Activated T-cell treated with anti-CD3 and anti-CD28 coated beads, Interleukin-2, amount 50 U/mL, for 48 hours (primary cell): ENCODE measurements at places on chromosomes 2 and 18.
A peak's percentile ranks its signal among the peaks of the same experiment; 100 is the strongest.

DNA sequence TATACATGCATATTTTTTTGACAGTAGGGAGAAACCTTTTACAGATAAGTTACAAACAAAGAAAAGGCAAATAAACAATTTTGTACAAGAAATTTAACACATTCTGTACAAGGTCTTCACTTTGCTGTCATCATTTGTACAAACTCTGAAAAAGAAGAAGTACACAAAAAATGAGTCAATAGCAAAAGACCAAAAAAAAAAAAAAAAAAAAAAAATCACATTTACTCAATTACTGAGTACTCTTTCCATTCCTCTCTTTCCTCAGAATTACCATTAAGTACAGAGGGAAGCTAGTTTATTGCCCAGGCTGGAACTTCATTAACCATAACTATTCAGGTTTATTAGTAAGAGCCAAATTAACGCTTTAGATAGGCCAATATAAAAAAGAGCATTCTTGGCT, 5.6 kb upstream of the STPG4 start:
- no peak for DNase-seq

- no peak for DNase-seq
Observed at GRCh38 chr2:70460333-70460732, 93.3 kb downstream of the TGFA start.

GRCh38 chr2:24973812-24974211, 2.1 kb upstream of the DNAJC27 start:
- no peak for DNase-seq

DNA sequence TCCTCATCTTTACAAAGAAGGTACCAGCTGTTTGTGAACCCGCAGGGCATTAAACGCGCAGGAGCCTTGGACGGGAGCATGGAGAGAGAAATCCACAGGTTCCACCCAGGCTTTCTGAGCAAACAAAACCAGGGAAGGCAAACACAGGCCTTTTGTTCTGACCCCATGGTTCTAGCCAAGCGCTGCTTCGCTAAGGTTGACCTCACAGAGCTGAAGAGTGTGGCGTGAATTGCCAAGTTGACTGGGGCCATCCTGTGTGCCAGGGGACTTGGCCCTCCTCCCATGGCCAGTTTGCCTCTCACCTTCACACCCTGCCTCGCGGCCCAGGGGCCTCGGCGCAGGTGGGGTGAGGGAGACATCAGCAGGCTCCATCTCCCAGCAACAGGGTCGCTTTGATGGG, 74.1 kb downstream of the VAPA start:
- DNase-seq: no peak

DNA sequence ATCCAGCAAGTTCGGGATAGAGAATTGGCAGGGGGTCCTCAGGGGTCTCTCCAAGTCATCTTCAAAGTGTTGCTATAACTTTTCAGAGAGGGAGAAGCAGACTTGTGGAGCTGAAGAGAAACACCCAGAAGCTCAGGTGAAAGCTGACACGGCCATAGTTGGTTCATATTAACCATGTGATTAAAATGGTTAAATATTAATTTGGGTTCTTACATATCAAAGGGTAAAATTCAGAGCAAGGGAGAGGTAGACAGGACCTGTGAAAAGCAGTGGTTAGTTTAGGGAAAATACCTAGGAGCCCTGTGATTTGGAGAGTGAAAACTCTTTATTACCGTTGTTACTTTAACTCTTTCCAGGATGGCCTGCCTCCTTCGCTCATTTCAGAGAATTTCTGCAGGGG, at the start of gene UGT1A6:
UGT1A6 (plus strand) TSS at position 243 of the 400 bp plus-strand sequence; CDS start at position 358, 115 bp downstream.
- DNase-seq: no peak

DNA sequence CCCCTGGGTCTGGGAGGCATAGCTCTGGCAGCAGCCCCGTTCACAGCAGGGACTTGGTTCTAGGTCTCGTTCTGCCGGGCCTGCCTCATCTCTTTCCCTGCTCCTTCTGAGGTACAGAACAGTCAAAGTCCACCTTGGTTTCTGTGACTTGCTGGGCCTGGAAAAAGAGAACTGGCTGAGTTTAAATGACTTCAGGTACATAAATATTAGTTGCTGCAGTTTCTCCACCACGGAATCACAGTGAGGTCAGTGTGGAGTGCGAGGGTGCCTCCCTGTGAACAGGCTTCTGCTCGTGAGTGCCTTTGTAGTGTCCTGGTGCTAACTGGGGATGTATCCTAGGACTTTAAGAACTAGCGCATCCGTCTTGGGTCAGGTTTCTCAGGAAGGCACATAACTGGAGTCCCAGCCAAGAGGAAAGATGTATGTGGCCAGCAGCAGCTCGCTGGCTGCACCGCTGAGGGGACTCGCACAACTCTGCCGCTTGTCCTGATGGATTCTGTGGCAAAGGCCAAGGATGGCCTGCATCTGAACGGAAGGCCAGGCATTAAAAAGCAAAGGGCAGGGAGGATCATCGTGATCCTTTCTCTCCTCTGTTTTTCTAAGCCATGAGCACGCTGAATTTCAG, 188.6 kb downstream of the SH3RF3 start:
- no peak for DNase-seq

- DNase-seq: no peak
Observed at GRCh38 chr2:142582317-142582716, 295.1 kb upstream of the KYNU start.

DNA sequence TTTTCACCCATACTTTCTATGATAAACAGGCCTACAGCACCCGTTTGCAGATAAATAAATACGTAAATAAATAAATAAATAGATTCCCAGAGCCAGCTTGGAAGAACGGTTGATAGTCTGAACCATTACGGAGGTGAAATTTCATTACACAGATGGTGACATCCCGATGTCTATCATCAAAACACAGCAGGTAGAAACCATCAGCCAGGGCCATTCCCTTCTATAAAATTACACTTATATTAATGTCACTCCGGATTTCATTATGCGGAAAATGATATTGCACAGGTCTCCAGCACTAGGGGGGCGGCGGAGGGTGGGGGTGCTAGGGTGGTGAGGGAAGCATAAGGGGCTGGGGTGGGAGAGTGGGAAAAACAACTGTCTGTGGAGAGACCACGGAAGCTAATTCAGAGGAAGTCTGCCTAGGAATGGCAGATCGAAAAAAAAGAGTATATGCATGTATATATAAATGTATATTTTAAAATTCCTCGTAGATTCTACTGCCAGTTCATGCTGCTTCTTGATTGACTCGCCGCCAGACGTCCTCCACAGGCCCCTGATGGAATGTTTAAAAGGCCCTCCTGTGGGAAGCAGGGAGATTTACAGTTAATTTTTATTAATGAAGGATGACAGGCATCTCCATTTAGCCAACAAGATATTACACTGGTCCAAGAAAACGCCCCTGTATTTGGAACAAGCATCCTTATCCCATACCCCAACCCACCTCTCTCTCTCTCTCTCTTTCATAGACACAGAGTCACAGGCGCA, 1906.0 kb upstream of the PIK3C3 start:
- no peak for DNase-seq

- DNase-seq: no peak
Observed at GRCh38 chr2:59297816-59298215, 1056.7 kb upstream of the FANCL start.

DNA sequence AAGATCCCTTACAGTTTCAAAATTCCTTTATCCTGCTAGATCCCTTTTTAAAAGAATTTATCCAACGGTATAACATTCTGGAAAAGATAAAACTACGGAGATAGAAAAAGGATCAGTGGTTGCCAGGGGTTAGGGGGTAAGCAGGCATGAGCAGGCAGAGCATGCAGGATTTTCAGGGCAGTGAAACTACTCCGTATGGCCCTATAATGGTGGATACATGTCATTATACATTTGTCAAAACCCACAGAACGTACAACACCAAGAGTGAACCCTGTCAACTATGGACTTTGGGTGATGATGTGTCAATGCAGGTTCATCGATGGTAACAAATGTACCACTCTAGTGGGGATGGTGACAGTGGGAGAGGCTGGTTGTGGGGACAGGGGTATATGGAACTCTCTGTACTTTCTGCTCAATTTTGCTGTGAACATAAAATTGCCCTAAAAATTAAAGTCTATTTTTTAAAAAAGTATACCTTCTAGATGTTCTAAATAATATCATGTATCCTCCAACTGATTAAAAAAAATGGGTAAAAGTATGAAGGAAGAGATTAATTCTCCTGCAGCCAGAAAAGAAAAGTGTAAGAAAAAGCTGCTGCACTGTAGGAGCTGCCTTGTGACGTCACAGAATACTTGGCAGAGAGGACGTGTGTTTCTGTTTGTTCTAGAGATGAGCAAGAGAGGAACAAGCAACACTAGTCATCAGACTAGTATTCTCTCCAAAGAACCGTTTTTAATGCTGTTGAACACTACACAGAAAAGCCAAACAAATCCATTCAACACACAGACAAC, 23.6 kb downstream of the ANKRD44 start:
- DNase-seq: no peak

GRCh38 chr2:20452551-20452950, 5.7 kb downstream of the RHOB start:
- no peak for DNase-seq

- no peak for DNase-seq
Observed at GRCh38 chr2:178844701-178845100, 37.5 kb upstream of the TTN start.

DNA sequence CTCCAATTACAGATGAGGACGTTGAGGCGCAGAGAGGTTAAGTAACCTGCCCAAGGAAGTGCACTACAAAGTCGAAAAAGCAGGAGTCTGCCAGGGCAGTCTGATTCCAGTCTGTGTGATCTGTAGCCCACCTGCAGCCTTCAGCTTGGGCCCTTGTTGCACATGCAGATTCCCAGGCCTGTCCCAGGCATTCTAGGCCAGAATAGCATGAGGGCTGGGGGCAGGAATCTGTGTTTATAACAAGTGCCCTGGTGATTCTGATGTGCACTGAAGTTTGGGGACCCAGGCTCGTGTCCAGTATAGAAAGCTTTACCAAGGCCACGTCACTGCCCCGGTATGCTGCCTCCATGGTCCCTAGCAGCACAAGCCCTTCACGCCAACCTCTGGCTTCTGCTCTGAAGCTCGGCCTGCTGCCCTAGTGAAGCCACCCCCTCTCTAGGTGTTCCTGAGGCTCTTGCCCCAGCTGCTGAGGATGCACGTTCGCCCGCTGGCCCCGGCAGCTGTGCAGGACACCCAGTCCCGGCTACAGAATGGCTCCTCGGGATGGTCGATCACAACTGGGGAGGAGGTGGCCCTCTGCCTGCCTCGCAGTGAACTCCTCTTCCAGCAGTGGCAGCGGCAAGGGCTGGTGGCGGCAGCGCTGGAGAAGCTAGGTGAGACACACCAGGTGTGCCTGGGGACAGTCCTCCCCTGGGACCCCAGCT, 4.6 kb downstream of the CHRNG start:
- no peak for DNase-seq

GRCh38 chr18:13356032-13356431, 137.5 kb downstream of the LDLRAD4 start:
- no peak for DNase-seq

DNA sequence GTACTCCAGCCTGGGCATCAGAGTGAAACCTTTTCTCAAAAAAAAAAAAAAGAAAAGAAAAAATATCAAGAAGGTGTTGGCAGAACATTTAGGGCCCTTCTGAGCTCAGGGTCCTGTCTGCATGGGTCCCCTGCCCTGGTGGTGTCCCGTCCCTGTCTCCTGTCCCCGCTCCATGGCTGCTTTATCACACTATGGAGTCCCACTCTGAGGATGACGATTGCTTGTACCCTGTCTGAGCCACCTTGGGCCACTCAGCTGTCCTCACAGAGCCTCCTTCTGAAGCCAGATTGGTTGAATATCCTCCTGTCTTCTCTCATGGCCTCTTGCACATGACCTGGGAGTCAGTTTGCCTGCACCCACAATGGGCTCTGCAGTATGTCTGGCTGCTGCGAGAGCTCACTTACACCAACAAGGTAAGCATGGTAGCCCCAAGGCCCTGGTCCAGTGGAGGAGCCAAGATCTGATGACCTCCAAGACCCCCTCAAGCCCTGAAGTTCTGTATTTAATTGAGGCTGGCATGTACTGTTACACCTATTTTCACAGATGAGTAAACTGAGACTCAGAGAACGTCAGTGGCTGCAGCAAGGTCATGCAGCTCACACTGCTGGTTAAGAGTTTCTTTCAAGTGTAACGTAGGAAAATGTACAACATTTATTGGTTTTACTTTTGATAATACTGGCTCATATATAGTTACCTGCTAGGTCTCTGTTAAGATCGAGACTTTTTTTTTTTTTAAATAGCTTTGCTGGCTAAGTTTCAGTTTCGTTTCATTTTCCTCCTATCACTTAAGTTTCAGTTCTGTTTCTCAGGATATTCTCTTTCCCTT, 16.9 kb upstream of the ZCCHC2 start:
- DNase-seq: peak; percentile 62

GRCh38 chr2:100812573-100812972, 7.4 kb upstream of the NPAS2 start:
- no peak for DNase-seq
